ENCODE measurements at places on chromosomes 3 and 15.
A peak's percentile ranks its signal among the peaks of the same experiment; 100 is the strongest.

GRCh38 chr3:100717063-100717462 lies 7.8 kb downstream of the TFG start:
- ATAC-seq = no peak

GRCh38 chr3:120506828-120507774 lies 56.3 kb upstream of the FSTL1 start:
- no peak for ATAC-seq

GRCh38 chr15:88727439-88727838 lies 75.8 kb upstream of the ACAN start:
- no peak for ATAC-seq

DNA sequence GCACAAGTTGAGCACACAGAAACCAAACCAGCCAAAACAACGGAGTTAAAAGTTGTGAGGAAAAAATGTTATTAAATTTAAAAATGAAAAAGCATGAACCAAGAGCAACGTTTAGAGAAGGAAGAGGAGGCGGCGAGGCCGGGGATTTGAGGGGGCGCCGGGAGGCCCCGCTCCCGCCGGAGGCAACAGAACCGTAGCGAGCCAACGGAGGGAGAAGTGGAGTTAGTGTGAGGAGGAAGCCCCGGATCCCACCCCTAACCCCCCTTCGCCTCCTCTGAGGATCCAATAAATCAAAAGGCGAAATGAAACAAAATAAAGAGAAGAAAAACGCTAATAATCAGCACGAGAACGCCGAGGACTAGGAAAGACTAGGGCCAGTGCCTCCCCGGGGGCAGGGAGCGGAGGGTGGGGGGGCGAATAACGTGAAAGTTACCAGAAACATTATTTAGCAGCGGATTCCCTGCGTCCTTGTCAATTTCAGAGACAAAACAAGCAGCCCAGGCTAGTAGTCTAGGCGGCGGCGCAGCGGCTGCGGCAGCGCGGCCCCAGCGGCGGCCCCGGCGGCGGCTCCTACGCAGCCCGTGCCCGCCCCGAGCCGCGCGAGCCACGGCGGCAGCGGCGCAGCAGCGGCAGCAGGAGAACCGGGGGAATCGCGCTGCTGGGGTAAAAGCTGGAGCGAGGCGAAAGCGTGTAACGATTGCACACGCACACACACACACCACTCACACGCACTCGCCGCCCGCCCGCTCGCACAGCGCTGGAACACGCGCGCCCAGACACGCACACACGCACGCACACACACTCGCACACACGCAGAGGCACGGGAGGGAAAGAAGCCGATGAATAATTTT lies 1.7 kb downstream of the MEIS2 start:
- ATAC-seq = peak; percentile 7

GRCh38 chr3:146503461-146504202 lies 34.3 kb upstream of the PLSCR2 start:
- peak; percentile 98 for ATAC-seq

DNA sequence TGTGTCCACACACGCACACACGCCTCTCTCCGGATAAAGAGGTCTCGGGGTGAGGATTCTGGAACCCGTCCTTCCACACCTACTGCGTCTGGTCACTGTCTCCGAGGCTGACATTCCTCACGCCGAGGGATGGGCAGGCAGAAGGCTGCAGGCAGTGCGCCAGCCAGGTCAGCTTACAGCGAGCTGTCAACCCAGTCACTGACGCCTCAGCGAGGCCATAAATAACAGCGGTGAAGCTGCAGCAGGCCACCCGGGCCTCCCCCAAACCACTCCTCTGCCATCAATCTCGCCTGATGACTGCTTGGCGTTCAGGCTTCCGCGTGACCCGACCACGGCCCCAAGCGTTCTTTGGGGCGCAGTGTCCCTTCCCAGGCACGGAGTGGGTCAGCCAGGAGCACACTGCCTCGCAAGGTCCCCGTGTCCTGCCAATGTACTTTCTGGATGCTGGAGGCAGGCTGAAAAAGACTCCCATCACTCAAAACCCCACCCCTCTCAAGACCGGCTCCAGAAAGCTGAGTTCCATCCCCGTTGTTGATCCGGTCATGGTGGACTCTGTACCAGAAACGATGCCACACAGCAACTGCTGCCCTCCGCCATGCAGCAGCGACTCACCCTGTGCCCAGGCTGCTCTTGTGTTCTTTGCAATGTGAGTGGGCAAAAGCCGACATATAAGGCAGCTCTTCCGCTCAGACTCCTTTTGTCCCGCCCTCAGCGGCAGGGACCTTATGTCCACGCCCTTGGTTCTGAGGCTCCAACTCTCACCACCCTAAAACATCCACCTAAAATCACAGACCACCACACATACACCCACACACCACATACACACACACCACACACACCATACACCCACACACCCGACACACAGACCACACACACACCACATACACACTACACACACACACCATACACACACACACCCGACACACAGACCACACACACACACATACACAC lies 27.1 kb downstream of the CPN2 start:
- ATAC-seq = peak; percentile 74

DNA sequence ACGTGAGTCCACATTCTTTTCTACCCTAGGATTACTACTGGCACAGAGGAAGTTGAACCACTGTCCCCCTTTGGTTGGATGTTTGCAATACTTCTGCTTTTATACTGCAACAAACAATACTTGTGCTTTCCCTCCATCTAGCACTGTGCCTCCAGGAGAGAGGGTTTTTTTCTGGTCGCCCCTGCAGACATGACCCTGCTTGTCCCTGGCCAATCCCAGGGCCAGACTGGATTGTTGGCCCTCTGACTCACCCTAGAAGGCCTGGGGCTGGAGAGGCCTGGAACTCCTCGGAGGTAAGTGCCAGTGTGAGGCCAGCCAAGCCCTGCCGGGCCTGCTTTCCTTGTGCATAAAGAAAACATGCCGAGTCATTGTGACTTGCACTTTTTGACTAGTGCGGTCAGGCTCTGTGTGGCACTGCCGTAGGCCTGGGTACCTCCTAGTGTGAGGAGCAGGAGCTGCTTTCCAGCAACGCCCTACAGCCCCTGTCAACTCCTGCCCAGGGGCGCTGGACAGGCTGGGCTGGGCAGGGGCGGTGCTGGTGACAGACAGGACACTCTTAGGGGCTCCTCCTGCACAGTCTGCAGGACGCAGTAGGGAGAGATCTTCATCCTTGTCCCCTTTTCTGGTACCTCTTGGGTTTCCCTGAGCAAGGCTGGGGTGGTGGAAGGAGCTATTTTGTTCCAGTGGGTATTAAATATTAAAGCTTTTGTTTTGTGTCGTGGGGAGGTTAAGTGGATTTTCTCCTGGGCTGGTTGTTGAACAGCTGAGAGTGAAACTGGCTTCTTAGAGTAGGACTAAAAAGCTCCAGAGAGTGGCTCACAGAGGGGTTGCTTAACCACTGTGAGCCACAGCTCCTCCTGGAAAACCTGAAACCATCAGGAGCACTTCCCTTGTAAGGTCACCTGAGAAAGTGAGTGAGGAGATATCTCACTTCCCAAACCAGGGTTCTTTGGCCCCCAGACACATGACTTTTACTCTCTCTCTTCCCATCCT lies 14.4 kb upstream of the TKT start:
- peak; percentile 79 for ATAC-seq

- ATAC-seq = peak; percentile 58
Observed at GRCh38 chr15:59746777-59747176, 57.7 kb upstream of the BNIP2 start.

DNA sequence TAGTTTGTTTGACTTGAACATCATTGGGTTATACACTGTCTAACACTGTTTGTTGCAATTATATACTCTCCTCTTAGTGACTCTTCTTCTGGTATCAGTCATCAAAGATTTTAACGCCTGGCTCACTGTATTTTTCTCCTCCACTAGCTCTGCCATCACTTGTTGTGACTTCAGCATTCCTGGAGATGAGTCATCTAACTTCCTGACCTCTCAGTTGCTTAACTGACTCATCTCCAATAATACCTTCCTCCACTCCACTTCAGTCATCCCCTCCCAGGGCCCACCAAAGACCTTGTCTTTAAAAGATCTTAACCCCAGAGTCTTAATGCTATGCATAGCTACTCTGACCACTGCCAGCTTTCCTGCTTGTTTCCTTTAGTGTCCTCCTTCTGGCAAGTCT lies 28.6 kb upstream of the CLSTN2 start:
- ATAC-seq = no peak

GRCh38 chr15:25641762-25642161 lies 202.9 kb upstream of the UBE3A start:
- no peak for ATAC-seq

DNA sequence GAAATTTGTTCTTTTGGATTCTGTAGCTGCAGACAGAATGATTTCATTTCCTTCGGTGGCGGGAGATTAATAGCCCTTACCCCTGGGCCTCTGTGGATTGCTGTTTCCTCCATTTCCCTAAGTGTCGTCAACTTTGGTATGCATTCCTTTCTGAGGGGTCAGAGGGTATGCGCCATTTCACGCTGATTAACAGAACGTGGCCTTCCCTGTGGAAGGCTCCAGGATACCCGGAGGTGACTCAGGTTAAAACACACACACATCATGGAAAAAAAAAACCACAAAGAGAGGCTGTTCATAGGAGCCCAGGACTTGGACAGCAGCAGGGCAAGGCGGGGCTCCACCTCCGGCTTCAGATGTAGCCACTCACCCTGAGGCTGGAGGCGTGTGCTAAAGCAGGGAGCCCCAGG lies 51.9 kb downstream of the EPHB1 start:
- no peak for ATAC-seq

GRCh38 chr3:185815391-185816282 lies 9.2 kb downstream of the IGF2BP2 start:
- ATAC-seq = no peak

DNA sequence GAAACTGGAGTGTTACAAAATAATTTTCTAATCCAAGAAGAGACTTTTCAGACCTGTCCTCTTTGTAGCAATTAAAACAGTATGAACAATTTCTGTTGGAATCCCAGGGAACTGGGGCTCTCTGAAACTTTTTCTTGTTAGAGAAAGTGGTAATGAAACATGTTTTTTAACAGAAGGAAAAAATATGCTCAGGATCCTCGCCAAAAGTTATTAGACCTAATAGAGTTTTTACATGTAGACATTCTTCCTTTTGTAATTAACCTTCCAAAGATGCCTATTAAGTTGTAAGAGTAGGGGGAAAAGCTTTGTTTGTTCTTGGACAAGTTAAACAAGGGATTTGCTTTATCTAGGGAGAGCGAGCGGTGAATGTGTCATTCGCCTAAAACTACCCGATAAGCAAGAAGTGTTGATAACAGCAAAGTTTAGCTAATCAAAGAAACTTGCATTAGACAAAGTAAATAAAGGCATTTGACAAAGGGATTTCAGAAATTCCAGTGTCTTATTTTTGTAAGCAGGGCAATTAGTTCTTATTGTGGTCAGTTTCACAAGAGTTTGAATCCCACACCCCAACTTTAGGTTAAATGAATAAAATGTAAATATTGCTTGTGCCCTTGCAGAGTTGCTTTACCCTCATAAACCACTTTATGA lies 2.3 kb downstream of the RARB start:
- ATAC-seq = no peak

- ATAC-seq = peak; percentile 13
Observed at GRCh38 chr3:137787529-137787928, 23.4 kb downstream of the SOX14 start.

GRCh38 chr15:49923671-49924070 lies 195.4 kb downstream of the ATP8B4 start:
- no peak for ATAC-seq

DNA sequence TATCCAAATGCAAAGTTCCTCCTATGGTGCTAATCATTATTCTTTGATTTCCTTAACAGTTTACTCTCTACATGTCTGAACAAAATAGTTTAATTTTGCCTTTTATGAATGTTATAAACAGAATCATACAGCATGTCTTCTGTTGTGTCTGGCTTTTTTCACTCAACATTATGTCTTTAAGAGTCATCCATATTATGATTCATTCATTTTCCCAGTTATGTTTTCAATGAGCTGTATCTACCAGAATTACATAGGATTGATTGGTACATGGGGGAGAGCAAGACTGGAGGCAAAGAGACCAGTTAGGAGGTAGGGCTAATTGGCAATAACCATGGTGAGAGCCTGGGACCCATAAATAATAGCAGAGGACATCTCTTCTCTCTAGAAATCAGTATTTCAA lies 16.6 kb upstream of the RAP2B start:
- no peak for ATAC-seq

GRCh38 chr15:39743611-39744010 lies 39.0 kb downstream of the FSIP1 start:
- no peak for ATAC-seq

DNA sequence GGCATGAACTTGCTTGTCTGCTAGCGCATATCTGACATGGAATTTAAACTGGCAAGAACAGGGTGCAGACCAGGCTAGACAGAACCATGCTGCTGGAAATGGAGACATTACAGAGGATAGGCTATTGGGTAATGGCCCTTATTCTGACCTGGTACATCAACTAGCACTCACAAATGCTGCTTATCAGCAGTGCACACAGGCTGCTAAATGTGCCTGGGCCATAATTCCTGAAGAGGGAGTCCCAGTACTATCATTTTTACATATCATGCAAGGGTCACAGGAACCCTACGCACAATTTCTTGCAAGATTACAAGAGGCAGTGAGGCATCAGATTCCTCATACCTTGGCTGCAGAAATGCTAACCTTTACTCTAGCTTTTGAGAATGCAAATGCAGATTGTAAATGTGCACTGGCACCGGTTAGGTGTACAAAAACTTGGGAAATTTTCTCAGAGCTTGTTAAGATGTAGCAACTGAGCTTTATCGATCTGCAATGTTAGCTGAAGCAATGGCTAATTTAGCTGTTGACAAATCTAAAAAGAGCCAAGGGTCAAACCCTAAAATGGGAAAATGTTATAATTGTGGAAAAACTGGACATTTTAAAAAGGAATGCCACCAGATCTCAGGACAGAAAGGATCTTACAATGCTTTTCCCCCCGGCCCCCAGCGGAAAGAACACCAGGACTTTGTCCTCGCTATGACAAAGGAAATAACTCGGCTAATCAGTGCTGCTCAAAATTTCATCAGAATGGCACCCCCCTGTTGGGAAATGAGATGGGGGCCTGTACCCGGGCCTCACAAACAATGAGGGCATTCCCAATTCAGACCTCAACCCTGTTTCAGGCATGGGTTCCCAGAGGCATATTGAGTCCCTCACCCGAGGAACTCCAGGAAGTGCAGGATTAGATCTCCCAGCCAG lies 21.1 kb downstream of the CCRL2 start:
- ATAC-seq = no peak

DNA sequence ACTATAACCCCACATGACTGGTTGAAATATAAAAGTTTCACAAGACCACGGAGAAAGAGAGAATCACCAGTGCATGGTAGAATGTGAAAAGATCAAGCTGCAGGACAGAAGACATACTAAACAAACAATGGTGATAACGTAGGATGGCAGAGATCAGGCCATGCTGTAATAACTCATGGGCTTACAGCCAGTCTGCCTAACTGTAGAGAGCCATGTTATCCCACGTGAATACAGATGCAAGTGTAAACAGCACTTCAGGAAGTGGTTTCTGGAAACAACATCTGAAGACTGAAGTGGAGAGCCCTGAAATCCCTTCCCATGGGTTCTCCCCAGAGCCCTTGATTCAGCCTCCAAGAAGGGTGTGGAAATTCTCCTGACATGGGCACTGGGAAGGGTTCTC lies 103.2 kb upstream of the SLCO2A1 start:
- no peak for ATAC-seq

Measured in stimulated activated memory B cell treated with anti-CD40 and anti-IgM and Interleukin-4, amounts not matched to agents 10 μg/mL and 1 μg/mL and 100 μg/mL, for 72 hours (primary cell).